ENCODE measurements at places on chromosomes 3 and 15.

DNA sequence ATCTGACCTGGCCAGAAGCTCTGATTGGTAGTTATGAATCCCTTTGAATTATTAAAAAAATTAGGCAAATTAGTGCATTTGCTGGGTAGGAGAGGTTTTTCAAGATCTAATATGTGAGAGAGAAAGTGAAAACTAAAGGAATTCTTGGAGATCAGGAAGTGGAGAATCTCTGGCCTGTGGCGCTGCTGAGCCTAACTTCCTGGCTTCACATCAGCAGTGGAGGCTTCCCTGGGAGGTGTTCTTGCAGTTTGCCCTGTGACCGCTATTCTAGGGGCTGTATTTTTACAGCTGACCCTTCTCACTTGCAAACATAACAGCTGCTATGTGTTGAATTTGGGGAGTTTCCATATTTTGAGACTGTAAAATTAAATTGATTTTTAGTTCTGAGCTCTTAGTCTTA is 166.4 kb downstream of the ATG7 start:
- DNase-seq = no peak

DNA sequence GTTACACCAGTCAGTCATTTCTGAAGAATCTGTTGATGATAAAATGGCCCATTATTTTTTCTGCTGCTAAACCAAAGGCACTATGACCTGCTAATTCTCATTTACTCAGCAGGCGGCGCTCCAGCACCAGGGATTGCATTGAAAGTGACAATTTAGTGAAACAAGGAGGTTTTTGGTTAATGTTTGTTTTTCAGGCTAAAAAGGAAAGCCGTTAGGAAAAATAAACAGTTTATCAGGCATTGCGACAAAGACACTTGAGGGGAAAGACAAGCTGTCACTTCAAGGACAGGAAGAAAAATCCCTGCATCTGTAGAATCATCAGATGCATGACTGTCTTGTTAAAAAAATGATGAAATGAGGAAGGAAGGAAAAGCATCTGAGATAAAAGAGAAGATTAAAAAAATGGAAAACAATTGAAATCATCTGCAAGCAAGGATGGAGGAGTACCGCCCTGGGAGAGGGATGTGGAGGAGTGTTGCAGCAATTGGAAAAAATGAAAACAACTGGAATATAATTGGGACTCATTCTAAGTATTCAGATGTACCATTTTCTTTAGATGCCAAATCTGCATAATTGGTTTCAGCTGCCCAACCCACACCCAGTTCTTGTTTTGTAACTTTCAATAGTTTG is 54.0 kb downstream of the NR1D2 start:
- no peak for DNase-seq

DNA sequence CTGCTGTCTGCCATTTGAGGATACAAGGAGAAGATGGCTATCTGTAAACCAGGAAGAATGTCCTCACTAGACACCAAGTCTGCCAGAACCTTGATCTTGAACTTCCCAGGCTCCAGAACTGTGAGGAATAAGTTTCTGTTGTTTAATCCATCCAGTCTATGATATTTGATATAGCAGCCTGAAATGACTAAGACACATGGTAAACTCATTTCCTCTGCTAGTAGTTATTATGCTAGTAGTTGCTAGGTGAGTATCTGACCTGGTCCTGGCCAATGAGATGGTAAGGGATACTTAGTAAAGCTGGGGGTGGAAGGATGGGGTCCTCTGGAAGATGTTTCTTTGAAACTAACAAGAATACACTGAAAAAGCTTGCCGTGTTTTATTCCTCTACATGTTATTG is 280.7 kb upstream of the ARHGEF26 start:
- DNase-seq = no peak

DNA sequence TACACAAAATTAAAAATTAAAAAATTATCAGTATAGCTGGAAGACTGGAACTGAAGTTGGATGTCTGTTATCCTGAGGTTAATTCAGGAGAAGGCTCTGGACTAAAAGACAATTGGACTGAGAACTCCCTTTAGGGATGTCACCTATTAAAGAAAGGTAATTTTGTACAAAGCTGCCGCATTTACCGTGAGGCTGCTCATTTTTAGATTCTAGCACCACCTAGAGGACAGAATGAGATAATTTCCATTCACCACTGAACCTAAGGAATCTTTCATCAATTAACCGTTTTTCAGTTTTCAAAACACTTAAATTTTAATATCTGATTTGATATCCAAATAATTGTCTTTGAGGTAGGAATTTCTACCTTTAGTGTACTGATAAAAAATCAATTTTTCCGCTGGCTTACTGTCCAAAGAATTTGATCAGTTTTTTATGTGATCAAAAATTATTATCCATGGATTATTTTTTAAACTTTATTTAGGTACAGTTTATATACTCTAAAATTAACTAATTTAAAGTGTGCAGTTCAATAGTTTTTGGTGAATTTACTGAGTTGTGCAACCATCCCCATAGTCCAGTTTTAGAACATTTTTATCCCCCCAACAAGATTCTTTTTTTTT is 106.7 kb upstream of the TNIK start:
- no peak for DNase-seq

DNA sequence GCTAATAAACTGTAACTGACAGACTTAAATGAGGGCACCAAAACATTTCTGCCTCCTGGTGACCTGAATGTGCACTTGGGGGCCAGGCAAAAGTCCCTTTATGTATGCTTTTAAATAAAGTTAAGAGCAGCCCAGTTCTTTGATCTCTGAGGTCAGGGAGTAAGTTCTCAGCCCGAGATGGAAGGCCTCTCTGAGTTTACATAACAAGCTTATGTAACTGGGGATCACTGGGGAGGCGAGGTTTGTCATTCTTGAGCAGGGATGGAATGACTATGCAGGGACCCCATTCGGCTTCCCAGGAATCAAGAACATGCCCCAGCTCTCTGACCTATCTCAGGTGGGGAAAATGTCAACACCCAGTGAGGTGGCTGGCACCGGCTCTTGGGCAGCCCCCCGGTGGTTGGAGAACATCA is 198.7 kb upstream of the BHLHE40 start:
- DNase-seq = no peak

DNA sequence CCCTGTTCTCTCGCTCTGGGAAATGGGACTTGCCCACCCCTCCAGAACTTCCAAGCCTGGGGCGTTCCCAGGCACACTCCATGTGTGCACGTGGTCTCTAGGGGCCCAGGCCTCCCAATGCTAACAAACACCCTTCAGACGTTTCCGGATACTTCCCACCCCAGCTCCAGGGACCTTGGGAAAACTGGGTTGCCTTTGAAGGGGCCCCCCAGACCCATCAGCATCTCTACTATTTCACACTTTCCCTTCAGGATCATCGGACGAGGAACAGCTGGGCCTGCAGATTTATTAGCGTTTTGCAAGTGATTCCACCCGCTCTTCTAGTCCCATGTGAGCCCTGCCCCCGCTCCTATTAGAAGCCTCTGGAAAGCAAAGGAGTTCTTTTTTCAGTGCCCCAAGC is 63.2 kb downstream of the MAGEF1 start:
- DNase-seq = no peak

DNA sequence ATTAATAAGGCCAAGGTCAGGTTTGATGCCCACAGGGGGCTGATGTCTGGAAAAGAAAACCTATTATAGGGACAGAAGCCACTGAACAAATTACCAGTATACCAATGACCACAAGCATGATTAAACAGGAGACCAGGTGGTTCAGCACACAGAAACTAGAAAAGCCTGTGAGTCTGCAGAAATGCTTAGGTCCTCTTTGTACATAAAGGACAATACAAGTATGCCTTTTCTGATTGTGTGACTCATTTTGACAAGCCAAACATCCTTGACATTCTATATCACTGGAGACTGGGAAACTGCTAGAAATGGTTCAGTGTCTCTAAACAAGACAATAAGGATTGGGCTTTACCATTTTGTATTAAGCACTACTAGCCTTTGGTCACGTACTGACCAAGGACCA is 113.2 kb upstream of the MYO5C start:
- DNase-seq = no peak

GRCh38 chr15:78415284-78415683 is 22.7 kb upstream of the IREB2 start:
- no peak for DNase-seq

- DNase-seq = no peak
Observed at GRCh38 chr3:191686626-191687025, 225.7 kb downstream of the PYDC2 start.

DNA sequence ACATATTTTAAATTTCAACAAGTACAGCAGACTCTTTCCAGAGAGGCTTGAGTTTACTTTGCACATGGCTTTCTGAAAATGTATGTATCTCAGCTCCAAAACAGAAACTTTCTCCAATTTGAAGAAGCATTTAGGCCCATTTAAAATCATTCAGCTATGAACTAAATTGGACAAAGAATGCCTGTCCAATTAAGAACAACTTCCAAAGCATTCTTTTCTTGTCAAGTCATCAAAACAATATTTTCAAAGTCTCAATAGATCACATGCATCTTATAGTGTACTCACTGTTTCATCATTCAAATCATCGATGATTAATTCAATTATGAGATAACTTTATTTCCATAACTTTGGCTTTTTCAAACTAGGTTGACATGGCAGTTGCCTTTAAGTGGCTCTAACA is 95.2 kb downstream of the KBTBD8 start:
- DNase-seq = no peak

- DNase-seq = no peak
Observed at GRCh38 chr3:178384321-178385230, 151.7 kb upstream of the KCNMB2 start.

- DNase-seq = no peak
Observed at GRCh38 chr3:142553741-142554140, 24.8 kb downstream of the ATR start.

DNA sequence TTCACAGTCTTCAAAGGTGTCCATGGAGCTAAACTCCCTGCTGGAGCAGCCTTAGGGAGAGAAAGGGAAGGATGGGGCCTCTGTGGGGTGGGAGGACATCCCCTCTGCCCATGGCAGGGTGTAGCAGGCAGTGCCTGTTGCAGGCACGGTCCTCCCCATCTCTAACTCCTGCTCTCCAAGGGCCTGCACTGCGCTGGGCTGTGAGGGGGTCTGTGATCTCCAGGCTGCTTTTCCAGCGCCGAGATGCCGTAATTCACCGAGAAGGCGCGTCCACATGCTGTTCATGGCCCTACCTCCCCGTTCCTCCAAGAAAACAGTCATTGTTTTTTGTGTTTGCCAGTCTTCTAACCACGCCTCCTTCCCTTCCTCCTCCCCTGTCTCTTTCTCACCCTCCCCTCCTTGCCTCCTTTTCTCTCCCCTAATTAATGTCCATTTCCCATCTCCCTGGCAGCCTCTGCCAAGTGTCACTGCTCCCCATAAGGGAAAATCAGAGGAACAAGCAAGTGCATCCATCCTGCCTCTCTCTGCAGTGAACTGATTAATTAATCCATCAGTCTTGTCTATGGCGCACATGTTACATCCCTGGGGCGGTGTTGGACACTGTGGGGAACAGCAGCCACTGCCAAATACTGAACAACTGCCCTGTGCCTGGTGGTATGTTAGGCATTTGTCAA is 17.7 kb upstream of the LAMP3 start:
- no peak for DNase-seq

GRCh38 chr3:49539659-49540560 is 14.4 kb upstream of the BSN start:
- DNase-seq = peak; percentile 66

DNA sequence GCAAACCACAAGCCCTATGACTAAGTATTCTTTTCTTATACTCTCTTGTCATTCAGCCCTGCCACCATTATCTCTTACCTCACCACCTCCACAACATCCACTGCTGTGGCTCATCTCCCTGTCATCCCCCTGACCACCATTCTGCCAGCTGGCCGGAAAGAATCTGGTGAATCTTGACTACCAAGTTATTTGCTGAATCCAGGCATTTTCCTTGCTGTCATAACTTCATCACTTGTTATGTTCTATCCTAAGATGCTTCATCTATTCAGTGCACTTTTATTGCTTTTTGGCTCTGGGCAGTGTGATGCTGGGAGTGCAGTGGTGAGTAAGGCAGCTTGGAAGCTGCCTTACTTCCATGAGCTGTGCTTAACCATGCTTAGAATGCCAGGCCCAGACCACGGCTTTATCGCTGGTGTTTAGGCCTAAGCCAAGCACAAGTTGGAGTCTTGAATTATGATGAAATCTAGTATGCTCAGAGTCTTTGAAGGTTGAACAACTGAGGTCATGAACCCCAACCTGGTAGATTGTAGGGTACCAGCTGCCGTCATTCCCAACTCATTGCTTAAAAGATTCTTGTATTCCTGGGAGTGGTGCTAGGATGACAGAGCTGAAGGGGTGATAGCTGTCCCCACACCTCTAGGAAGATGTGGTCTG is 27.0 kb upstream of the APH1B start:
- DNase-seq = no peak

DNA sequence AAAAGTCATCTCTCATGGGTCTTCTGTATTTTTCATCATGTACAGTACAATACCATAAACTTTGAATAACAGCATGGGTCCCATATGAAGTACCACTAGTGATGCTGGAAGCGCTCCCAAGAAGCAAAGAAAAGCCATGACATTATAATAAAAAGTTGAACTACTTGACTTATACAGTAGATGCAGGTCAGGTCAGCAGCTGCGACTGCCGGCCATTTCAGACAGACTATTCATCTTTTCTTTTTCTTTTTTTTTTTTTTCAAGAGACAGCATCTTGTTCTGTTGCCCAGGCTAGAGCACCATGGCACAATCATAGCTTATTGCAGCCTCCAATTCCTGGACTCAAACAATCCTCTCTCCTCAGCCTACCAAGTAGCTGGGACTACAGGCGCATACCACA is 10.2 kb downstream of the RAF1 start:
- no peak for DNase-seq

All from retinal pigment epithelial cell (primary cell).